ENCODE measurements at places on chromosomes 11 and 22.

DNA sequence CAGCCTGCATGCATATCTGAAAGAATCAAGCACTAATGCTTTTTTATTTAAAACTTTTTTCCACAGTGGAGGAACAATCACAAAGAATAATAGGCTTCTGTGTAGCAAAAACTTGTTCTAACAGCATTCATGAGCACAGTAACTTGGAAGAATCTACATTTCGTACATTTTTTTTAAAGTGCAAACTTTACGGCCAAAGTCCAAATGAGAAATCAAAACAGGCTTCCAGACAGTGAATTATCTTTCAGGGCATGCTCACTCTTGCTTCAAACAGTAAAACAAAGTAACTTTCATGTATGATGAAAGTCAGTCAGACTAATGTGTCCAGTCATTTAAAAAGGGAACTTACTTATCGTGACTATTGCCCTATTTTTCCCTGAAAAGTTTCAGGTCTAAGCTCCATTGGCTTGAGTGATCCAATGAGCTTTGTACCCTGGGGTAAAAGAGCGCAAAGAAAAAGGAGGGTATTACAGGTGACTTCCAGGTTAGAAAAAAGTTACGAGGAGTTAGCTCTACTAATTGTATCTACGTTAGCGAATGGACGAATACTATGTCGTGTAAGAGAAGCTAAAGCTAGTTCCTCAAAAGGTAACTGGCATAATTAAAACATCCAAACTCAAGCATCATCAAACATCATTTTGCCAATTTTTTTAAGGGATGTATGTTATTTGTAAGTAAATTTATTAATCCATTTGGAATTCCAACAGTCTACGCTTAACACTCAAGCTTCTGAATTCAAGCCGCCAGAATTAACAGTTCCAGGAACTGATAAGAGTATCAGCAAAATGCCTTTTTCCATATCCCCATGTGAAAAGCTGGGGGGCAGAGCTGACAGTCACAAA lies 1.7 kb downstream of the PICALM start:
- DNase-seq = no peak

DNA sequence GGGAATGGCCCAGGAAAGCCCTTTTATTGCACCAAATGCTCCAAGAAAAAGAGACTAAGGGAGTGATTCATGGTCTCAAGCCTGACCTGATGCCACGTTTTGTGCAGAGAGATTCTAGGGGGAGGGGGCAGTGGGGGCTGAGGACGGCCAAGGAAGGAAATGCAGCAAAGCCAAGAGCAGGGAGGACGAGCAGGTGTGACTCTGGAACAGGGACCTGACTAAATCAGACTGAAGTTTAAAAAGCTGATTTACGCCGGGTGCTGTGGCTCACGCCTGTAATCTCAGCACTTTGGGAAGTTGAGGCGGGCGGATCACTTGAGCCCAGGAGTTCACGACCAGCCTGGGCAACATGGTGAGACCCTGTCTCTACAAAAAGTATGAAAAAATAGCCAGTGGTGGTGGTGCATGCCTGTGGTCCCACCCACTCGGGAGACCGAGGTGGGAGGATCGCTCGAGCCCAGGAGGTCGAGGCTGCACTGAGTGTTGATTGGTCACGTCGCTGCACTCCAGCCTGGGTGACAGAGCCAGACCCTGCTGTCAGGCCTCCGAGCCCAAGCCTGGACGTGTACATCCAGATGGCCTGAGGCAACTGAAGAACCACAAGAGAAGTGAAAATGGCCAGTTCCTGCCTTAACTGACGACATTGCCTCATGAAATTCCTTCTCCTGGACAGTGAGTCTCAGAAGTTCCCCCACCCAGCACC lies 10.8 kb upstream of the IFITM3 start:
- no peak for DNase-seq

GRCh38 chr11:44648109-44648508 lies 78.7 kb upstream of the TSPAN18 start:
- no peak for DNase-seq

- DNase-seq = no peak
Measured at GRCh38 chr22:36383110-36383581, 4.6 kb downstream of the MYH9 start.

DNA sequence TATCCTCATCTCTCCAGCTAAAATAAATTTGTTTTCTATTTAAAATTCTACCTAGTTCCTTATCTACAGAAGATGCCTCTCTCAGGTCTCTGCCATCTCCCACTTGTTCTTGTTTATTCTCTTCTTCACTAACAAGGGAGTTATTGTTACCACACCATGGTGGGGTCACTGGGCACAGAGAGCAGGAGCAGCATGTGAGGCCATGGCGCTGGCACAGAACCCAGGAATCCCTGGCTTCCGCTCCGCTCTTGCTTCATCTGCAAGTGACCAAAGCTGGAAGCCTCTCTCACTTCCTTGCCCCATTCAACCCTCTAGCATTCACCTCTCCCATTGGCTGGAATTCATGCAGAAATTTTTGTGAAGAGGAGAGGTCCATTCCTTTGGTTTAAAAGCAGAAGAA lies 190.7 kb upstream of the NCAM1 start:
- DNase-seq = no peak
